Common myeloid progenitor, CD34-positive (primary cell): ENCODE measurements at places on chromosomes 16 and 17.

DNA sequence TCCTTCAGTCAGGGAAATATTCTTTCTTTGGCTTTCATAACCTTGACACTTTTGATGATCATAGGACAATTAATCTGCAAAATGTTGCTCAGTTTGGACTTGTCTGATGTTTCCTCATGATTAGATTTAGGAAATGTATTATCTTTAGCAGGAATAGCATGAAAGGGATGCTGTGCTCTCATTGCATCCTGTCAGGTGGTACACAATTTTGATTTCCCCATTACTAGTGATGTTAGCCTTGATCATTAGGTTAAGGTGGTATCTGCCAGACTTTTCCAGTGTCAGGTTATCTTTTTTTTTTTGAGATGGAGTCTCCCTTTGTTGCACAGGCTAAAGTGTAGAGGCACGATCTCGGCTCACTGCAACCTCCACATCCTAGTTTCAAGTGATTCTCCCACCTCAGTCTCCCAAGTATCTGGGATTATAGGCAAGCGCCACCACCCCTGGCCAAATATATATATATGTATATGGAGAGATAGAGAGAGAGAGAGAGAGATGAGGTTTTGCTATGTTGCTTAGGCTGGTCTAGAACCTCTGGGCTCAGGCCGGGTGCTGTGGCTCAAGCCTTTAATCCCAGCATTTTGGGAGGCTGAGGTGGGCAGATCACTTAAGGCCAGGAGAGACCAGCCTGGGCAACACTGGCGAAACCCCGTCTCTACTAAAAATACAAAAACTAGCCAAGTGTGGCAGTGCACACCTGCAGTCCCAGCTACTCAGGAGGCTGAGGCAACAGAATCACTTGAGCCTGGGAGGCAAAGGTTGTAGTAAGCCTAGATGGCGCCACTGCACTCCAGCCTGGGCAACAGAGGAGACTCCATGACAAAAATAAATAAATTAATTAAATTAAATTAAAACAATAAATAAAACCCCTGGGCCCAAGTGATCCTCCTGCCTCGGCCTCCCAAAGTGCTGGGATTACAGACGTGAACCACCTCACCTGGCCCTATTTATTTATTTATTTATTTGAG is 15.8 kb upstream of the CAVIN1 start:
- H3K4me1 ChIP-seq: no peaks in the 10 kb centered on the region
- H3K4me3 ChIP-seq: no peak overlapping the region
- H3K27me3 ChIP-seq: no peaks in the 10 kb centered on the region
- DNase-seq: no peak
- no peak overlapping the region for H3K27ac ChIP-seq

DNA sequence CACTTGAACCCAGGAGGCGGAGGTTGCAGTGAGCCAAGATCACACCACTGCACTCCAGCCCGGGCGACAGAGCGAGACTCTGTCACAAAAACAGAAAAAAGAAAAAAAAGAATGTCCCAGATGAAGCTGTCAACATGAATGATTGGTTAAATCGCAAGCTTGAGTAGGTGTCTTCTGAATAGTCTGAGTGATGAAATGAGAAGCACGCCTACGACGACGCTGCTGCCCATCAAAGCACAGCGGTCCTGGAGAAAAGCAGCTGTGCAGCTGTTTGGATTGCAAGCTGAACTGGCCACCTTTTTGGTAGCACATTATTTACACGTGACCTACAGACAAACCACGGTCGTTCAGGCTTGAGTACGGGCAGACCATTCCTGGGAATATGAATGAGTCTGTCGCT is 12.5 kb downstream of the ADCY9 start:
- H3K27me3 ChIP-seq: no peaks in the 10 kb centered on the region
- H3K4me1 ChIP-seq: no peaks in the 10 kb centered on the region
- no peaks in the 10 kb centered on the region for H3K36me3 ChIP-seq
- no peak for DNase-seq

DNA sequence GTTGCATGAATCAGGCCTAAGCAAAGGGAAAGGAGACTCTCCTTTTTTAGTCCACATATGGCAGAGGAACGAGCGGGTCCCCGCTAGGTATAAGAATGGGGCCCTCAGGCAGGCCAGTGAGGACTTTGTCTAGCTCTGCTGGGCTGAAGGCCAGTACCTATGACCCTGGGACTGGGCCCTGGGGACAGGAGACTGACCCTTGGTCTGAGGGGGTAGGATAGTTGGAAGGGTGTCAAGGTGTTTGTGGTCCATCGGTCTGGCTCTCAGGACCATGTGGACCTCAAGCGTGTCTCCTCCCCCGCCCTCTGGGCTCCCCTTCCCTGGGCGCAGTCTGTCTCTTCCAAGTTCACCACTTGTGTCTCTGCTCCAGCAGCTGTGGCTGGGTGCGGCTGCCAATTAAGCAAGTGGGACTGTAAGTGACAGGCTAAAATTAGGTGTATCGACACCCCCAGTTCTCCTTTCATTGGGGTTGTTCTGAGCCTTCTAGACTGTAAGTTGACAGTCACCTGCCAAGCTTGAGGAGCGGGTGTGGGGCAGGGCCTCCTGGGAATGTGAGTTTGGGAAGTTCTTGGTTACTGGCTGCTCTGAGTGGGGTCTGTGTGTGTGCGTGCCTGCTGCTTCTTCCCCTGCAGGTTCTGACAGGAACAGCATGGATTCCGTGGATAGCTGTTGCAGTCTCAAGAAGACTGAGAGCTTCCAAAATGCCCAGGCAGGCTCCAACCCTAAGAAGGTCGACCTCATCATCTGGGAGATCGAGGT is 24.5 kb downstream of the AKAP1 start:
- H3K27me3 ChIP-seq: no peaks in the 10 kb centered on the region
- no peak overlapping the region for H3K27ac ChIP-seq
- H3K4me3 ChIP-seq: no peak overlapping the region
- H3K4me1 ChIP-seq: no peaks in the 10 kb centered on the region
- peaks cover 61% of the 10 kb centered on the region for H3K36me3 ChIP-seq

GRCh38 chr16:82788919-82789318 is 162.2 kb downstream of the CDH13 start:
- H3K4me1 ChIP-seq: no peaks in the 10 kb centered on the region
- no peaks in the 10 kb centered on the region for H3K27me3 ChIP-seq
- H3K4me3 ChIP-seq: no peak overlapping the region

DNA sequence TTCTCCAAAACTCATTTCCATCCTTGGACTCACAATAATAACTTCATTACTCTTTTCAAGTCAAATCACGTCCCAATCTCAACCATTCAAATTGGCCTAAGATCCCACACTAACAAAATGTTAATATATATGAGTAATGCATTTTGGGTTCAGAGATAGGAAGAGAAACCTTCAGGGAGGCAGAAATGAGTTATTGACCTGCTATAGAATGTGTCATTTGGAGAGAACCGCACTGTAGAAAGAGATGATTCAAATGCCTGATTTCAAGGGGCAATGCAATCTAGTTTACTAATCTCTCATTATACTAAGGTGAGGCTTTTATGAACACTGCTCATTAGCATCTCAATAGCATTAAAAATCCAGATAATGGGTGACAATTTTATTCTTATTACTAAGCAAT is 1595.0 kb upstream of the GOT2 start:
- H3K4me1 ChIP-seq: no peaks in the 10 kb centered on the region
- no peaks in the 10 kb centered on the region for H3K27me3 ChIP-seq
- DNase-seq: no peak
- no peak overlapping the region for H3K4me3 ChIP-seq
- H3K36me3 ChIP-seq: no peaks in the 10 kb centered on the region

DNA sequence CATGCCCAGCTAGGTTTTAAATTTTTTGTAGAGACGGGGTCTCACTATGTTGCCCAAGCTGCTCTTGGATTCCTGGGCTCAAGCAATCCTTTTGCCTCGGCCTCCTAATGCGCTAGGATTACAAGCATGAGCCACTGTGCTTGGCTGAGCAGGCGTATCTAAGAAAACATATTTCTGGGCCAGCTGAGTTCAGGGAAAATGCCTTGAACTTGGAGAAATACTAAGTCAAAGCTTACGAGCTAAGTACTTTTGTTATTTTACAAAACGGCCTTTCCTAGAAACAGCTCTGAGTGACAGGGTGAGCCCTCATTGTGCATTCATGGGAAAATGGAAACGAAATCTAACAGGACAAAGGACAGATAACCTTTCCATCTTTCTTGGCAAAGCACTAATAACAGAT is 24.7 kb downstream of the DNAI2 start:
- H3K4me3 ChIP-seq: no peak overlapping the region
- no peaks in the 10 kb centered on the region for H3K27me3 ChIP-seq
- H3K27ac ChIP-seq: no peak overlapping the region
- no peaks in the 10 kb centered on the region for H3K36me3 ChIP-seq
- no peak for DNase-seq
- no peaks in the 10 kb centered on the region for H3K4me1 ChIP-seq
